H7 (cell line): ENCODE measurements at places on chromosomes 5 and 9.

GRCh38 chr5:40410964-40411635 lies 268.6 kb upstream of the PTGER4 start:
- DNase-seq, result no peak

GRCh38 chr9:93028448-93029006 lies 30.0 kb upstream of the SUSD3 start:
- DNase-seq, result no peak

GRCh38 chr9:84266087-84266561 lies 74.4 kb downstream of the SLC28A3 start:
- peak; percentile 69 for DNase-seq

GRCh38 chr9:109274884-109275730 lies 45.8 kb downstream of the EPB41L4B start:
- DNase-seq, result no peak

GRCh38 chr9:126992427-126992826 lies 77.8 kb downstream of the RALGPS1 start:
- no peak for DNase-seq
